ENCODE measurements at places on chromosomes 7 and 10.

GRCh38 chr10:83625831-83626360, 513.4 kb upstream of the GHITM start:
- DNase-seq, result no peak

DNA sequence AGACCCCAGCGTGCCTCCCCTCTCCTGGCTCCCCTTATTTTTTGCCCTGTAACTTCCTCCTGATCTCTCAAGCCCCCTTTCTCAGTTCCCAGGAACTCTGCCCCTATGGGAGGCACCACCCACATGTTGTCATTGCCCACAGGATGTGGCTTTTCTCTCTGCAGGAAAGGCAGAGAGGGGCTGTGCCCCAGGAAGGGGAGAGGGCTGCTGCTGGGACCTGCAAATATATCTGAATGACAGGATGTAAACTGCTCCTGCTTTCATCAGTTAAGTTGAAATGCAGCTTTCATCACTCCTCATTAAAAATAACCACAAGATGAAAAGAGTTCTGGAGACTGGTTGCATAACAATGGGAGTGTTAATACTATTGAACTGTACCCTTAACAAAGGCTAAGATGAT, 103.3 kb downstream of the CLEC2L start:
- DNase-seq, result no peak

- no peak for DNase-seq
These were observed 147.8 kb downstream of the ADAM12 start for GRCh38 chr10:126240483-126240882.

DNA sequence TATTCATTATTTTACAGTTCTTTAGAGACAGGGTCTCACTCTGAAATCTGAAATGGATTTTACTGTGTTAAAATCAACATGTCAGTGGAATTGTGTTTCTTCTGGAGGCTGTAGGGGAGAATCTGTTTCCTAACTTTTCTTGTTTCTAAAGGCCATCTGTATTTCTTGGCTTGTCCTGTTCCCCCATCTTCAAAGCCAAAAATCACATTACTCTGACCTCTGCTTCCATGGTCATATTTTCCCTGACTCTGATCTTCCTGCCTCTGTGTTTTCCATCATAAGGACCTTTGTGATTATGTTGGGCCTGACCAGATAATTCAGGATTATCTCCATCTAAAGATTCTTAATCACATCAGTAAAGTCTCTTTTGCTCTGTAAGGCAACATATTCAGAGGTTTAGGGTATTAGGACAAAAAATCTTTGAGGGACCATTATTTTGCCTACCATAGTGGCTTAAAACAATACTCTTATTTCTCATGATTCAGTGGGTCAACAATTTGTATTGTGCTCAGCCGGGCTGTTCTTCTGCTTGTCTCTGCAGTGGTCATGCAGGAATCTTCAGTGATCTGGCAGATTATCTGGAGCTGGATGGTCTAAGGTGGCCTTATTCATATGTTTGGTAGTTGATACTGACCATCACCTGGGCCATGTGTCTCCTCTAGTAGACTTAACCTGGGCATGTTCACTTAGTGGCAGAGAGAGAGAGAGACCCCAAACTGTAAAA, 5.7 kb downstream of the ANLN start:
- no peak for DNase-seq

DNA sequence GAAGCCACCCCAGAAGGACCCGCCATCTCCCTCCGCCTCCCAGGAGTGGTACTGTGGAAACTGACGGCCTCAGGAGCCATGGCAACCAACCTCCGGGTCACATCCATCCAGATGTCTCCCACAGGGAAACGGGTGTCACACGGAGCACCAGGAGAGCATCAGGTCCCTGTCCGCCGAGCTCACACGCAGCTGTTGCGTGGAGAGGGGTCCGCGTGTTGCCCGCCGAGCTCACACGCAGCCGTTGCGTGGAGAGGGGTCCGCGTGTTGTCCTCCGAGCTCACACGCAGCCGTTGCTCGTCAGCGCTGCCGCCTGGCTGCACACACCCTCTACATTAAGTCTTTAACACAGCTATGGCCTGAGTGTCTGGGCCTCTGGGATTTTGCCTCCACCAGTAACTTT, 311.1 kb upstream of the SHH start:
- DNase-seq, result no peak

- DNase-seq, result peak; percentile 13
These were observed 493.2 kb upstream of the KLF6 start for GRCh38 chr10:4278186-4278585.

- peak; percentile 55 for DNase-seq
These were observed 7.3 kb downstream of the LRRN3 start for GRCh38 chr7:111098011-111098925.

DNA sequence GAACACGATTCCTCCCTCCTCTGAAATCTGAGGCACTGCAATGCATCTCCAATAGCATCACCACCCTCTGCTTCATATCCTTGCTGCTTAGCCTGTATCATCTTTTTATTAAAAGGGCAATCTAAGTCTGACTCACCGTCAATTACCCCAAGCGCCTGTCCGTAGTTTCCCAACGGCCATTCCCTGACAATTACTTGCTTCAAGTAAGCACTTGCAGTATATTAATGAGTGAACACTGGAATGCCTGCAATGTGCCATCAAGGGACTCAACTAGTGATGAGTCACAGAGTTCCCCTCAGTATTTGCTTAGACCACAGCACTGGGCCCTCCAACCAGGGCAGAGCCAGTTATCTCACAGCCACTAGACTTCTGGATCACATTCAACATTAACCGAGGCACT, 19.5 kb upstream of the PPP1R3C start:
- DNase-seq, result no peak

DNA sequence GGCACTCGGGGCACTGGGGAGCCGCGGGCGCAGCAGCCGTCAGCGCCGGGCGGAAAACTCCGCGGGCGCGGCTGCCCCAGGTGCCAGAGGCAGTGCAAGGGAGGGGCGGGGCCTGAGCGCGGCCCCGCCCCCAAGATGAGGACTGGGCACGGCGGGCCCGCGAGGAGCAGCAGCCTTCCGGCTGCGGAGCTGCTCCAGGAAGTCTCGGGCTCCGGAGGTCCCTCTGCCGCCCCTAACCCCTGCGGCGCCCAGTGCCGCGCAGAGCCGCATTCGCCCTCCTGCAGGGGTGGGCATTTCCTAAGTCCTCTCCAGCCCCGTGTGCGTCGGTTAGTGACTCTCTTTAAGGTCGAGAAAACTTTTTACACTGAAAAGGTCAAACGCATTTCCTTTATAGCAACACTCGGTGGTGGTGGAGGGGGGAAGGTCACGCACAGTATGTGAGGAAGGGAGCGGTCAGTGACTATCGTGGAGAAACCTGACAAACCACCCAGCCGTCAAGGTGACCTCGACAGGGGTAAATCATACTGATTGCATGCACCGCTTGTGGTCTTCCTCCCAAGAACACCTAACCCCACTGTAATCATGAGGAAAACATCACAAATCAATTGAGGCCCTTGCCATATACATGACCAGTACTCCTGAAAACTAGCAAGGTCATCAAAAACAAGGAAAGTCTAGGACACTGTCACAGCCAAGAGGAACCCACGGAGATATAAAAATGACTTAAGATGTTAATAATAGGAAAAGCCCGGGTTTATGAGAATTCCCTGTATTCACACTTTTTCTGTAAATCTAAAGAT, at the start of gene ANXA11:
TSS of gene ANXA11 (minus strand) at position 61 of the 800 bp plus-strand sequence. CDS start 32,676 bp downstream, outside the sequence.
- no peak for DNase-seq

- no peak for DNase-seq
These were observed 70.6 kb downstream of the FOXL3 start for GRCh38 chr7:360454-361100.

DNA sequence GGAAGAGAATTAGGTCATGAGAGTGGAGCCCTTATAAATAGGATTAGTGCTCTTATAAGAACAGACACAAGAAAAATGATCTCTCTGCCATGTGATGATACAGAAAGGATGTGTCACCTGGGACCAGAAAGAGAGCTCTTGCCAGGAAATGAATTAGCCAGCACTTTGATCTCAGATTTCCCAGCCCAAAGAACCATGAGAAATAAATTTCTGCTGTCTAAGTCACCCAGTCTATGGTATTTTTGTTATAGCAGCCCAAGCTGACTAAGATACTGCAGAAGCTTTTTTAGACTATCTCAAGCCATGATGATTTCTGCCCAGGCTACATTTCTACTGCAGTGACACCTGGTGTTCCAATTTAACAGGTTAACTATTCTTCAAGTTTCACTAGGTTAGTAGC, 84.8 kb downstream of the RSU1 start:
- peak; percentile 51 for DNase-seq

DNA sequence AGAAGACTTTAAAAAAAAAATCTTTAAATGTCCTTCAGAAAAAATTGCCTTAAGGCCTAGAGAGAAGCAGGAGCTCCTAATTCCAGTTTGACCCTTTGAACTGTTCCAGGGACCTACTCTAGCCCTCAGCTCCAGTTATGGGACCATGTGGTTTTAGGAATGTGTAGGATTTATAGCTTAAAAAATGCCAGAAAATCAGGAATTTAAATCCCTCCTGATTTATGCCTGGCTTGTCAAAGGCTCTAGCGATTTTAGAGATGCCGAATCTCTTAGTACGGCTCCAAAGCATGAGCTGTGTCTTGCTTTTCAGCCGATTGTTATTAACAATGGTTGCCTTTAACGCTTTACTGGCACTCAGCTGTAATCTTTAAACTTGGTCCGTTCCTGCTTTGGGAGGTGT, 130.6 kb upstream of the NPVF start:
- no peak for DNase-seq

DNA sequence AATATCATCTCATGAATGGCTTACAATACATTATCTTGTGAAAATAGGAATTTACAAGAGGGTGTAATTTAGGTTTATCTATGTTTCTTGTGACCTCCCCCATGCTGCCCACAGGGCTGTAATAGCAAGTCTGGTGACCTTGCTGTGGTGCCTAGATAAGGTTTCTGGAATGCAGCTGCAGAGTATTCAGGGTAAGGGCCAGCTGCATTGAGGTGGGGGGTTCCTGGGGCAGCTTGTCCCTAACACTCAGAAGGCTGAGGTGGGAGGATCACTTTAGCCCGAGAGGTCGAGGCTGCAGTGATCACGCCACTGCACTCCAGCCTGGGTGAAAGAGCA, 5.3 kb upstream of the DHTKD1 start:
- DNase-seq, result no peak

DNA sequence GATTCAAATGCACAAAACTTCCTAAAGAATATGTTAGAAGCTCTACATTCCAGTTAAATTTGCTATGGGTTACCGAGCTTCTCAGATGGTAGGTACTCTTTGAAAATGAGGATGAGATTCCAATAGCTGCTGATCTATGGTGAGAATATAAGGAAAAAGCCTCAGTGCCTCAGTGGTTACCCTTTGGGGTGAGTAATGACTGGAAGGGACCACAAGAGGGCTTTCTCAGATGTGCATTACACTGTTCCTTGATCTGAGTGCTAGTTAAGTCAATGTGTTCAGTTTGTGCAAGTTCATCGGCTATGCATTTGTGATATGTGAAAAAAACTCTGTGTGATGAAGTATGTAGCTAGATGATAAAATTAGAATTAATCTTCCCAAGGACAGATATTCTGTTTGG, 3.5 kb downstream of the NRCAM start:
- DNase-seq, result peak; percentile 10

Measured in NCI-H524 (cell line).